ELF-1 (cell line): ENCODE measurements at places on chromosomes 12 and 14.

GRCh38 chr12:90250042-90250441 lies 541.4 kb upstream of the ATP2B1 start:
- DNase-seq = no peak

- DNase-seq = no peak
These were observed 12.6 kb downstream of the TUBA1C start for GRCh38 chr12:49277466-49277865.

- DNase-seq = no peak
These were observed 88.5 kb downstream of the PPM1H start for GRCh38 chr12:62846491-62846890.

DNA sequence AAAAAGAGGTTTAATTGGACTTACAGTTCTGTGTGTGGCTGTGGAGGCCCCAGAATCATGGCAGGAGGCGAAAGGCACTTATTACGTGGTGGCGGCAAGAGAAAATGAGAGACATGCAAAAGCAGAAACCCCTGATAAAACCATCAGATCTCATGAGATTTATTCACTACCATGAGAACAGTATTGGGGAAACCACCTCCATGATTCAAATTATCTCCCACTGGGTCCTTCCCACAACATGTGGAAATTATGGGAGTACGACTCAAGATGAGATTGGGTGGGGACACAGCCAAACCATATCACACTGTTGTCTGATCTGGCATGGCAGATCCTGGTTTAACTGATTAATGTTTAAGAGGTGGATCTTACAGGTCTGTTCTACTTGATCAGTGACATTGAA lies 5.6 kb downstream of the DDX47 start:
- DNase-seq = no peak

DNA sequence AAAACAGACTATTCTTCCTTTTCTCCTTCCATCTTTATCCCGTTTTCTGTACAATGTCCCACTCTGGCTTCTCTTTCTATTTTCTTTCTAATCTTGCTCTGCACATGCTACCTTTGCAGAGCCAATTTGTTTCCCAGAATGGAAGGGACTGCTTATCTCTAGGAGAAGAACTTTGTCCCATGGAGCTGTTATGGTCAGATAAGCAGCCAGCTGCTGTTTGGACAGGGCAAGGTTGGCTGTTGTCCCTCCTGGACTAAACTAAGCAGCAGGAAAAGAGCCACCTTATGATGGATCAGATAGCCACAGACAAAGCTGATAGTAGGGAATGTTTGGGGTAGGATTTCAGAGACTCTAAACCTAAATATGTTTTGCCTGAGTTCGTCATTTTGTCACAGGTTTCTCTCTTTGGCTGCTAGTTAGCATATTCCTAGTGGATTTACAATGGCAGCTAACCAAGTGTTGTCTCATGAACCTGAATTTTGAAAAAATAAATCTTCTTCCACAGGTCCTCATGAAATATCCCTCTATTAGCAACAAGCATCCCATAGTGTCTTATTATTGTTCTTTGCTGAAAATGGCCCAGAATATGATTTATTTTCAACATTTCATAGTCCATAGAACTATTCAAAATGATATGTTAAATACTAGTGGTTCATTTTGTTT lies 262.8 kb downstream of the SLC16A7 start:
- no peak for DNase-seq

DNA sequence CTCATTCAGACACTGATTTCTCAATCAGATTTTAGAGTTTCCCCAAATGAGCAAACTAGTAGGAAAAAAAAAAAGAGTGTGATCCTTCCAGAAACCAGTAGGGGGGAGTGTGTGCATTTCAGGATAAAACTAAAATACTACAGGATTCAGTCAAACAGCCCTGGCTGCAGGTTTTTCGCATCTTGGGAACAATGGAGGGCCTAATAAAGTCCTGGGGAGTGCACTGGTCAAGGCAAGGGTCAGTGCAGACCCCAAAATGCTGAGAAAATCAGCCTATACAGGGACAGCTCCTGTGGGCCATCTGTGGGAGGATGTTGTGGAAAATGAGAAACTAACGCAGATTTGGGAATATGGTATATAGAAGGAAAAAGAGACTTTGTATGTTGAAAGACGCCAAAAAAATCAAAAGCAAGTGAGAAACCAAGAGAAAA lies 22.2 kb upstream of the ABCD4 start:
- peak; percentile 55 for DNase-seq

GRCh38 chr12:30934811-30935210 lies 8.3 kb downstream of the TSPAN11 start:
- no peak for DNase-seq

DNA sequence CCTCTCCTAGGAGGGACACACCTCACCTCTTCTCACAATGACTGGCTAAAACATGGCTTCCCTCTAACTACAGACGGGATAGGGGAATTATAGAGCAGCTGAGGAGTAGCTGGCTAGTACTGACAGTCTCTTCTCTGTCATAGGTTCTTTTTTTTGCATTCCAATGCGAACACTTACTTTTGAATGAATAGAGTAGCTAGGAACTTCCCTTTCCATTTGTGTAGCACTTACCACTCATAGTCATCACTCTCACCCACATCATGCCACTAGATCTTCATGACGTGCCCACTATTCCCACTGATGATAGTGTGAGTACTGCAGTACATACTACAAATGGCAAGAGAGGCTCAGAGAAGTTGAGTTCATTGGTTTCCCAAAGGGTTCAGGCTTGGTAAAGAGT lies 143.9 kb upstream of the HIF1A start:
- DNase-seq = no peak

GRCh38 chr12:66708704-66709456 lies 30.0 kb upstream of the GRIP1 start:
- no peak for DNase-seq

DNA sequence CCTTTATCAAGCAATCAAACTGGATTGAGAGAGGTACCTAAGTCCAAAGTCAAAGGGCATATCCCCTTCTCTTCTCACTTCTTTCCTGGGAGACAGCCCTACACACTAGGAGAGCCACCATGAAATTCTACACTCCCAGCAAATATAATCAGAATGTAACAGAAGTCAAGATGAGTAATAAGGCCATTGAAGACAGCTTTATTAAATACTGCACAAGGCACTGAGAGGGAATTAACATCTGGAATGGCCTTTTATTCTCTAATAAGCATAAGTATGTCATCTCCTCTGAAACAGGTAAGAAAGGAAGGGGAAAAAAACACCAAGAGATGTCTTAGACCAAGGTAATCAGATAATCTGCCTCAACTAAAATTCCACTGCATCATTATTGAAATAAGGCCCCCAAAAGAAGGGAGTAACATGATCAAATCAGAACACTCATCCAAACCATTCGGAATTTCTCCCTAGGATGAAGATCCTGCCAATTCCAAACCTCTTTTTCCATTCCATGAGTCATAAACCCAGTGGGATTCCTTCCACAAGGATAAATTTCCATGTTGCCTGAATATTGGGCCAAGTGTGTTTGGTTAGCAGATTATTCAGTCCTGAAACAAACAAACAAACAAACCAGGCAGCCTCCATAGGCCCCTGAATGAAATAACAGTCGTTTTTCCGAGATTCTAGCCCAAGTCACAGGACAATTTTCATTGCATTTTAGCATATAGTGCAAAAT lies 19.9 kb downstream of the SLC35F4 start:
- no peak for DNase-seq

DNA sequence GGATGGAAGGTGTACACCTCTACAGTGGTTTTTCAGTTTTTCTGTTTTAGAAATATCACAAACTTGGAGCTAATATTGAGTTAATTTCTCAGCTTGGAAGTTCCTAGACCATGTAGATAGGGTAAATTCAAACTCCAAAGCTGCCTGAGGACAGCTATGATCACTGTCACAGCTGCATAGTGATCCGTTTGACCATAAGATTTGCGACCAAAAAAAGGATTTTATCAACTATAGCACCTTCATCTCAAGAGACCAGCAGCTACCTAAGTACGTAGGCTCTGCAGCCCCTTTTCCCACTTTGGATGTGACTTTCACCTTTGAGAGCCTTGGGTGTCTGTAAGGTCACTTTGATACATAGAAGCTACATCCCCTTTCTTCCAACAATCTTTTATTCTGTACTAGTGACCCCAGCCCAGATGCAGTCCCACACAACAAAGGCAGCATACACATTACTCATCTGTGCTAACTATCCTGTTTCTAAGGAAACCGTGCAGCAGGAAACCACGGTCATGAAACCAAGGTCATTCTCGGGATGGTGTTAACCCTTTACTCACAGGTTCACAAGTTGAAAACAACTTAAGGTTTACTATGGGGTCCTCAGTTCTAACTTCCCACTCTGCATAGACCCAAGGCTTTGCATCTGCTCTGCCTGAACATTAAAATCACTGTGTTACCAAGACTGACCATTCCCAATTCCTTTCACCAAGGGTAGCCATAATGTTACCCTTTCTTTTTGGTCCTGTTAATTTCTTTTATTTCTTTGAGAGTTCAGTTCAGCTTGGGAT lies 75.4 kb downstream of the IFT81 start:
- peak; percentile 7 for DNase-seq

GRCh38 chr14:106141242-106142220 lies 615.1 kb downstream of the TMEM121 start:
- DNase-seq = no peak
